ENCODE measurements at places on chromosomes 13 and 19.

- no peak for DNase-seq
Observed at GRCh38 chr13:94209117-94209516, 270.4 kb downstream of the DCT start.

DNA sequence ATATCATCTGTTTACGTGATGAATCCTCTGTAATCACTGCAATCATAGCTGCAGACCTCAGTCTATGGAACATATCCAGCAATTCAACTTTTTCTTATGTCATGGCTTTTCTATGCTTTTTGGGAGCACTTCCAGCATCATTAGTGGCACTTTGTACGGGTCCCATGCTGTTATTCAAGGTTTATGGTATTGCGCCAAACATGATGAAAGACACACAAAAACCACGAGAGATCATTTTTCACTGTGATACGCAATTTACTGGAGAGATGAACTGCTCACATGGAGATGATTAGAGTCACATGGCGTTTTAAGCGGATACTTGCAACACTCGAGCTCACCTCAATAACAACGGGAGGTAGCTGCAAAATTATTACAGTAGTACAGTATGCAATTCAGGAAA lies 2101.7 kb upstream of the PCDH20 start:
- DNase-seq = peak; percentile 98

DNA sequence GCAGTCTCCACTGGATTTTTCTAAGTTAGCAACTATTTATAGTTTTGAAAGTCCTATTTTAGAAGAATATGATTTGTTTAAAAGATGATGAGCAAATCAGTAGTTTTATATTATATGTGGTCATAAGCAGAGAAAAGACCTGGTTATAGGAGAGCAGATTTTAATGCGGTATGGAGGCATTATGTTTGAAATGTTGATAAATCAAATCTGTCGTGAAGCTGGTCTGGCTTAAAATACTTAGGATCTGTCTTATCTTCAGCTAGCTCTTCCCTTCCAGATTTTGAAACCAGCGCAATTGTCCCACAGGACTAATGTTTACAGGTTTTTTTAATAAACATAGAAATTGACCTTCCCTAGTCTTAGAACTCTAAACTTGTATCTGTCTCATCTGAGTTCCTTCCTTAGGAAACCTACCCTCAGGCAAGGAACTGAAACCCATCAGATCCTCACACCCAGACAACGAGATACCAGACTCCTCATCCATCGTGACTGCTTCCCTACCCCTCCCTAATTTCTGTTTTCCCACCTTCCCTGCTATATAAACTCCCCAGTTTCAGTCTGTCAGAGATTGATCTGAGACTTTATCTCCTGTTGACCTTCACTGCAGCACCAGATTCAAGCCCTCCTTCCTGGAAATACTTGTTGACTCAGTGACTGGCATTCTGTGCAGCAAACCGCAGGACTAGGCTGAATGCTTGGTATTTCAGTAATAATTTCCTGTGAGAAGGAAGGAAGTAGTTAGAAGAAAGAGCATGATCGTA lies 37.8 kb upstream of the CXCL17 start:
- DNase-seq = no peak

DNA sequence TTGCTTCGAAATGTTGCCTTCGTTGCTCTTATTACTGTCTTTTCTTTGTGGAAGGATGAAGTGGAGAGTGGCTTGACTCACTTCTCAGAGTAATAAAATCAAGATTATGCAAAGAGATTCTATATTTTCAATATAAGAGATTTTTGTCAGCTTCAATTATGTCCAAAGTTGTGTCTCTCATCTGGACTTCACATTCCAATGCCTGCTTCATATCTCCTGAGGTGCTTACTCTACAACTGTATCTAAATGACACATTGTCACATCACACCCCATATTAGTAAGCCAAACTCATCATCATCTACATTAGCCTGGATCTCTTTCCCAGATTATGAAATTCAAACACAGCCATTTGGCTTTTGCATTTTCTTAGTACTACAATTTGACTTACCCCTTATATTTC lies 409.4 kb downstream of the DACH1 start:
- no peak for DNase-seq

- no peak for DNase-seq
Observed at GRCh38 chr13:34391076-34391475, 551.0 kb upstream of the NBEA start.

- DNase-seq = no peak
Observed at GRCh38 chr13:100100115-100100879, 11.4 kb downstream of the PCCA start.

GRCh38 chr13:25171517-25172302 lies at the start of gene AMER2:
AMER2 (minus strand) TSS chr13:25172288; CDS start chr13:25171619, 669 bp downstream.
- DNase-seq = no peak

- peak; percentile 75 for DNase-seq
Observed at GRCh38 chr19:2491130-2491801, 15.3 kb downstream of the GADD45B start.

DNA sequence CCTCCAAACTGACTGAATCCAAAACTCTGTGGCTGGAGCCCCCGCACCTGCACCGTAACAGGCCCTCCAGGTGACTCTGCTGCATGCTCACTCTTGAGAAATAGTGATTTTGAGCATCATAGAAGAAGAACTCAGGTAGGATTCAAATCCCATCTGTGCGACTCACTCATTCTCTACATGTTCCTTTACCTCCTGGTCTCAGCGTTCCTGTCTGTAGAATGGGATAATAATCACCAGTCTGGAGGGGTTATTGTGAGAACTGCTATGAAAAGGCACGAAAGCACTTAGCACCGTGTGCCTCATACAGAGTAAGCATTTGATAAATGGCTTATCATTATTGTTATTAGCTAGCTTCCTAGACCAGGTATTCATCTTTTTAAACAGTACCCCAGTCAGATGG lies 36.5 kb upstream of the NPAS1 start:
- DNase-seq = no peak

DNA sequence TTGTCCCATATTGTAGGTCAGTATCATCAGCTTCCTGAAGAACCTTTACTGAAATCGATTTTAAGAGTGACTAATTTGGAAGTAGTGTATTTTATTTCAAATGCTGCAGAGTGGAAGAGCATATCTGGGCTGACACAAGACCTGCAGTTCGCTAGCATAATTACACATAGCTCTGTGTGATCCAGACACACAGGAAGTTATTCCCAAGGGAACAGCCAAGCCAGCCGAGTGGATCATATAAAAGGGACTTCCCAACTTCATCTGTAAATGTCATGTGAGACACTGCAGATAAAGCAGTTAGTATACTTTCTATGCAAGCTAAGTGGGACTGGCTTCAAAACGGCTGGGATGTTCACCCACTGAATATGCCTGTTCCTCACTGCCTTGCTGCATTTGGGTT lies 760.4 kb downstream of the SLITRK1 start:
- DNase-seq = no peak

- DNase-seq = no peak
Observed at GRCh38 chr13:35729926-35730627, 253.6 kb upstream of the MAB21L1 start.

DNA sequence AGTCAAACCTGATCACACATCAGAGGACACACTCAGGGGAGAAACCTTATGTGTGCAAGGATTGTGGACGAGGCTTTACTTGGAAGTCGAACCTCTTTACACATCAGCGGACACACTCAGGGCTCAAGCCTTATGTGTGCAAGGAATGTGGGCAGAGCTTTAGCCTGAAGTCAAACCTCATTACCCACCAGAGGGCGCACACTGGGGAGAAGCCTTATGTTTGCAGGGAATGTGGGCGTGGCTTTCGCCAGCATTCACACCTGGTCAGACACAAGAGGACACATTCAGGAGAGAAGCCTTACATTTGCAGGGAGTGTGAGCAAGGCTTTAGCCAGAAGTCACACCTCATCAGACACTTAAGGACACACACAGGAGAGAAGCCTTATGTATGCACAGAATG lies 8.2 kb upstream of the ZNF527 start:
- no peak for DNase-seq

DNA sequence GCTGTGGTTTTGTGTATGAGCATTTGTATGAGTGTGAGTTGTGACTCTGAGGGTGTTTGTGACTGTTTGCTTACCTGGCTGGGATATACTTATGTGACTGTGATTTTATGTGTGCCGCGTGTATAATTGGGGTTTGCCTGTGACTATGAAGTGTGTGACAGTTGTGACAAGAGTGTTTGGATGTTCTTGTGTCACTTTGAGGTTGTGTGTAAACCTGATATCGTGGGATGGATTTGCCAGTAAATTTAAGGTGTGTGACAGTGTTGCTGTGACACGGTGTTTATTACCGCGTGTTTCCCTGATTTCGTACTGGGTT lies 442 bp downstream of the ZNF420 start:
- no peak for DNase-seq

DNA sequence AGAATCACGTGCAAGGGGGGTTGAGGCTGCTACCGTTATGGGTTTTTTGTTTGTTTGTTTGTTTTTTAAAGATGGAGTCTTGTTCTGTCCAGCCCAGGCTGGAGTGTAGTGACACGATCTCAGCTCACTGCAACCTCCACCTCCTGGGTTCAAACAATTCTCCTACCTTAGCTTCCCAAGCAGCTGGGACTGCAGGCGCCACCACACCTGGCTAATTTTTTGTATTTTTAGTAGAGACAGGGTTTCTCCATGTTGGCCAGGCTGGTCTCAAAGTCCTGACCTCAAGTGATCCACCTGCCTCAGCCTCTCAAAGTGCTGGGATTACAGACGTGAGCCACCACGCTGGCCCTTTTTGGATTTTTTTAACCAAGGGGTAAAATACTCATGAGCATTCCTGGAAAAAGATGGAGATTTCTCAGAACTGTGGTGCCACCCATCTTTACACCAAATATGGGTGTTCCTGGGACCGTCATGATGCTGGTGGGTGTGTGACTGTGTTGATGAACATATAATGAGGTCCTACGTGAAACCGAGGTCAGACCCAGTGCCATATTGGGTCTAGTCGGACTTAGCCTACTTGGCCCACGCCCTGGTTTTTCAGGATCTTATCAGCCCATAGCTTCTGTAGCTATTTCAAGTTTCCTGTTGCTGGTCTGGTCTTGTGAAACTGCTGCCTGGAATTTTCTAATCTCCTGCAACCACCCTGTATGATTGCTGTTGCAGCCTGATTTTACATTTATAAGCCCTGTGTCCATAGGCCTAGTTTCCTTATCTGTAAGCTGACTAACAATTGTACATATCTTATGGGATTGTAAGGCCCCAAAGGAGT lies 6.2 kb downstream of the PPP1R15A start:
- no peak for DNase-seq

- DNase-seq = no peak
Observed at GRCh38 chr19:5838353-5839064, 993 bp downstream of the FUT6 start.

GRCh38 chr13:20921572-20921971 lies 19.0 kb upstream of the XPO4 start:
- no peak for DNase-seq

GRCh38 chr19:42634409-42635232 lies 39.9 kb upstream of the CEACAM8 start:
- DNase-seq = no peak

GRCh38 chr19:35085947-35086346 lies 29.7 kb upstream of the FXYD3 start:
- no peak for DNase-seq

DNA sequence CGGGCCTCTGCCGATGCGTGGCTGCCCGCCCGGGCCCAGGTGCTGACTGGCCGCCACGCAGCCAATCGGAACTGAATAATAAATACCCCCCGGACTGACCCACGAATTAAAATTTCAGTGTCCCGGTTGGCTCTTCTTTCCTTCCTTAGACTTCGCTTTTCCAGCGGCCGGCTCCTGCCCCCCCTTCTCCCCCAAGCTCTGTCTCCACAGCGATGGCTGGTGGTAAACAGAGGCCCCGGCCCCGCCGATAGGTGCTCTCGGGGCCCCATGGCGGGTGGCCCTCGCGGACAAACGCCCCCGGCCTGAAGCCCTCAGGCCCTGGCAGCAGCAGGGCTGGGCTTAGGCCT lies 2.6 kb downstream of the ZBTB7A start:
- no peak for DNase-seq

- DNase-seq = no peak
Observed at GRCh38 chr13:95160112-95160906, 140.9 kb downstream of the ABCC4 start.

DNA sequence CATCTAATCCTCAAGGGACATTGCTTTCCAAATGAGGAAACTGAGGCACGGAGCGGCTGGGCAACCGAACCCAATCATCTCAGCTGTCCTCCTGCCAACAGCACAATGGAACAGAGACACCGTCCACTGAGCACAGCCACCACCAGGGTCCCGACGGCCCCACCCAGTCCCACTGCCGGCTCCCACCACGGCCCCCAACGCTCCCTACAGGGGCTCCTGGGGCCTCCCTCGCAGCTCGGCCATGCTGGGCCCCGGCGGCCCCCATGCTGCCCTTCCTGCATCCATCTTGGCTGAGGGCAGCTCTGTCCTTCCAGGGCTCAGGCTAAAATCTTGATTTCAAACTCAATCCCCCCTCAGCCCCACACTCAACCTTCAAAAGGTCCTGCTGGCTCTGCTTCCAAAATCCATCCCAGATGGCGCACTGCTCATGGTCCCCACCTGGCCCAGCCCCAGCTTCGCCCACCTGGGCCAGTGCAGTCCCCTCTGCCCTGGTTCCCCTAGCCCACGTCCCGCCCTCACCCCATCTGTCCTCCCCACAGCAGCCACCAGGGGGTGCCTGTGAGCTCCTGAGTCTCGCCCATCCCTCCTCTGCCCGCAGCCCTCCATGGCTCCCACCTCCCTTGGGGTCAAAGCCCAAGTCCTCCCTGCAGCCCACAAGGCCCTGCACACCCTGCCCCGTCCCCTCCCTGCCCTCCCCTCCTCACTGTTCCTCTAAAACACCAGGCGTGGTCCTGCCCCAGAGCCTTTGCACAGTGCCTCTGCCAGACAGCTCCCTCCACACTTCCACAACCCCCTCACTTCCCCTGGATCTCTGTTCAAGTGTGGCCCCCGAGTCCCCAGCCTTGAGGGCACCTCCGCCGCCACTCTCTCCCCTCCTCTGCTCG lies 7.9 kb downstream of the PIP5K1C start:
- DNase-seq = no peak

DNA sequence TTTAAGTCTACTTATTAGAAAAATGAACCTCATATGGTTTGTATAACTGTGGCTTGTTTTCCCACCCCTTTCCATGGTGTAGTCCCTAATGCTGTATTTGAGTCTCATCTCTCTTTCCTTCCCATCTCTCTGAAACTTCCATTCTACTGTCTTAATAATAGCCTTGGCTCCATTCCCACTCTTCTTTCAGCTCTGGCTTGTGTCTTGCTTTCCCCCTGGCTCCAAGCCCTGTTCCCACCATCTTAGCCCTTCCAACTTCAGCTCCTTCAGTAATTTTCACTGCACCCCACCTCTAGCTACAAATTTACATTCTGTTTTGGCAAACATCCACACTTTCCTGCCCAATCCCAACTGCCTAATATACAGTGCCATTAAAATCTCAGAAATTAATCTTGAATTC lies 137.5 kb downstream of the SLITRK6 start:
- no peak for DNase-seq

All from fibroblast of skin of left quadriceps (primary cell).